ENCODE measurements at places on chromosomes 7 and 10. TPM values are rescaled to one million over a fixed set of nuclear protein-coding genes. Genes with fewer than 3 reads are reported as not detected.

Gene SLC16A12
- 0.89 TPM for polyA plus RNA-seq

Gene RAPGEF5
- polyA plus RNA-seq: 4.4 TPM

Gene EGR2
- 2.4 TPM for polyA plus RNA-seq

Gene CYP3A7
- not detected for polyA plus RNA-seq

Gene NPY
- 1.2 TPM for polyA plus RNA-seq

Gene NRCAM
- polyA plus RNA-seq: 2.2 TPM

Gene ABCC2
- 0.74 TPM for polyA plus RNA-seq

Gene GNB2
- polyA plus RNA-seq: 260 TPM

Gene SFTPA2
- not detected for polyA plus RNA-seq

Gene CPN1
- 0.20 TPM for polyA plus RNA-seq

Gene PLXNA4
- polyA plus RNA-seq: 0.44 TPM

Gene CALML5
- not detected for polyA plus RNA-seq

Gene CALCR
- polyA plus RNA-seq: 1.0 TPM

Gene TRRAP
- polyA plus RNA-seq: 29.7 TPM

Gene PON1
- not detected for polyA plus RNA-seq

Gene FBXO24
- polyA plus RNA-seq: 0.83 TPM

Gene FKBP6
- 0.11 TPM for polyA plus RNA-seq

Gene PLEKHS1
- not detected for polyA plus RNA-seq

Gene ZNF503
- polyA plus RNA-seq: 0.09 TPM

Gene TFEC
- not detected for polyA plus RNA-seq

Gene C10orf53
- polyA plus RNA-seq: not detected

Gene GRM8
- 1.8 TPM for polyA plus RNA-seq

Gene PPP1R9A
- 3.0 TPM for polyA plus RNA-seq

Gene FGL2
- not detected for polyA plus RNA-seq

Gene PILRA
- polyA plus RNA-seq: 14.6 TPM

Gene CCDC3
- polyA plus RNA-seq: 3.4 TPM

Gene GPR146
- 3.9 TPM for polyA plus RNA-seq

Gene DLX6
- not detected for polyA plus RNA-seq

Gene CAMK2G
- polyA plus RNA-seq: 31.9 TPM

Gene TSPAN33
- 46.6 TPM for polyA plus RNA-seq

Gene SLC39A12
- not detected for polyA plus RNA-seq

Gene ZNF853
- polyA plus RNA-seq: 4.4 TPM

Gene DNAH11
- 1.5 TPM for polyA plus RNA-seq

Gene TRIM73
- polyA plus RNA-seq: 0.64 TPM

Gene TMEM273
- not detected for polyA plus RNA-seq

Gene SPDYE5
- not detected for polyA plus RNA-seq

Gene MKI67
- polyA plus RNA-seq: 13.0 TPM

Gene ADRA2A
- polyA plus RNA-seq: 6.2 TPM

Gene IQUB
- 0.12 TPM for polyA plus RNA-seq

All from H1 (cell line).